NCI-H460 (cell line): ENCODE measurements at places on chromosomes 6 and 20.

- DNase-seq, result no peak
Measured at GRCh38 chr20:5413394-5413793, 96.6 kb upstream of the PROKR2 start.

- DNase-seq, result no peak
Measured at GRCh38 chr6:106446983-106447382, 86.5 kb downstream of the CRYBG1 start.

DNA sequence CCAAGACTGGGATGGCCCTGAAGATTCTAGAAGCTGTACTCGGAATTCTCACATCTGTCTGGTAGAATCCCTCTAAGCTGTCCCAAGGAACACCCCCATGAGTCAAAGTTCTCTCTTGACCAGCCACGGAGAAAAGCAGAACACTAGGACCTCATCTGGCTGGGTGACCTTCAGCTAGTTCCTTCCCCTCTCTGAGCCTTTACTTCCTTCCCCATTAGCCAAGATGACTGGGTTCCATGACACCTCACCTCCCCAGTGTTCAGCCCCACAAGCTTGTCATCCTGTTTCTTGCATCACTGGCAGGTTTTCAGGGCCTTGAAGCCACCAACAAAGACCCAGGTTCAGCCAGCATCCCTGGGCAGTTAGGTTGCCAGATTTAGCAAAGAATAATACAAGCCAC is 47.8 kb downstream of the MAFB start:
- no peak for DNase-seq

DNA sequence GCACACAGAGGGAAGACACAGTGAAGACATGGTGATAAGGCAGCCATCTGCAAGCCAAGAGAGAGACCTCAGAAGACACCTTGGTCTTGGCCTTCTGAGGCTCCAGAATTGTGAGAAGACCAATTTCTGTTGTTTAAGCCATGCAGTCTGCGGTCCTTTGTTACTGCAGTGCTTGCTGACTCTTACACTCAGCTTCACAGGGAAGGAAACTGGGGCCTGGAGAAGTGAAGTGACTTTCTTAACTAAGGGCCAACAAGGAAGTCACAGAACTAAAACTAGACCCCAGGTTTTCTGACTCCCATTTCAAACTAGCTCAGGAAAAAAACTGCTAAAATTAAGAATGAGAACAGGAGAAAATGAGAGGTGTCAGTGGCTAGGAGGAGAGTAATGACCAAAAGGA is 74.3 kb downstream of the TNFRSF21 start:
- DNase-seq, result no peak

DNA sequence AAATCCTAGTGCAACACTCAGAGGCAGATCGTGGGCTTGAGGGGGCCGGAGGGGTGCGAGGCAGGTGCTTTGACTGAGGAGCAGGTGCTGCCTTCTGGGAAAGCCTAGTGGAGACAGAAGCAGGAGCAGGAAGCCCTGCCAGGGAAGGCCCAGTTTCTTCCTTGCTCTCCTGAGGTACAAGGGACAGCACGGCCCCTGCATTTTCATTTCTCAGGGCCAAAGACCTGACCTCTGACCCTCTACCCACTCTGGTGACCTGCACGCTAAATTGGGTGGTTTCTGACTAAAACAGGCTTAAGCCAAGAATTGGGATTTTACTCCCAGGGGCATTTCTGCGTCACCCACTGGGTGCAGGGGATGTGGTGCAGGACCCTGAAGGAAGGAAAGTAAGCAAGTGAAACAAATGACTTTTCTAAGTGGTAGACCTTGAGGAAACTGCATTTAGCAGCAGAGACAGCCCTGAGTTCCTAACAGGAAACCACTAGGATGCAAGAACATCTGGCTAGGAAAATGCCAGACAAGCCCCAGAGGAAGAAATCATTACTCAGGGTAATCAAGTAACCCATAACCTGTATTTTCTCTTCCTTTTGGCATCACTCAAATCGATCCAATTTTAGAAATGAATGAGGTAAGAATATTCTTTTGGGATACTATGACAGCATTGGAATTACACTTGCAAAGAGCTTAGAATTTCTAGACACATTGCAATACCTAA is 141.7 kb downstream of the CD164 start:
- DNase-seq, result no peak

- no peak for DNase-seq
Measured at GRCh38 chr6:133951227-133951626, 1.8 kb upstream of the TBPL1 start.

GRCh38 chr6:5107341-5107740 is 22.2 kb downstream of the PPP1R3G start:
- DNase-seq, result no peak

DNA sequence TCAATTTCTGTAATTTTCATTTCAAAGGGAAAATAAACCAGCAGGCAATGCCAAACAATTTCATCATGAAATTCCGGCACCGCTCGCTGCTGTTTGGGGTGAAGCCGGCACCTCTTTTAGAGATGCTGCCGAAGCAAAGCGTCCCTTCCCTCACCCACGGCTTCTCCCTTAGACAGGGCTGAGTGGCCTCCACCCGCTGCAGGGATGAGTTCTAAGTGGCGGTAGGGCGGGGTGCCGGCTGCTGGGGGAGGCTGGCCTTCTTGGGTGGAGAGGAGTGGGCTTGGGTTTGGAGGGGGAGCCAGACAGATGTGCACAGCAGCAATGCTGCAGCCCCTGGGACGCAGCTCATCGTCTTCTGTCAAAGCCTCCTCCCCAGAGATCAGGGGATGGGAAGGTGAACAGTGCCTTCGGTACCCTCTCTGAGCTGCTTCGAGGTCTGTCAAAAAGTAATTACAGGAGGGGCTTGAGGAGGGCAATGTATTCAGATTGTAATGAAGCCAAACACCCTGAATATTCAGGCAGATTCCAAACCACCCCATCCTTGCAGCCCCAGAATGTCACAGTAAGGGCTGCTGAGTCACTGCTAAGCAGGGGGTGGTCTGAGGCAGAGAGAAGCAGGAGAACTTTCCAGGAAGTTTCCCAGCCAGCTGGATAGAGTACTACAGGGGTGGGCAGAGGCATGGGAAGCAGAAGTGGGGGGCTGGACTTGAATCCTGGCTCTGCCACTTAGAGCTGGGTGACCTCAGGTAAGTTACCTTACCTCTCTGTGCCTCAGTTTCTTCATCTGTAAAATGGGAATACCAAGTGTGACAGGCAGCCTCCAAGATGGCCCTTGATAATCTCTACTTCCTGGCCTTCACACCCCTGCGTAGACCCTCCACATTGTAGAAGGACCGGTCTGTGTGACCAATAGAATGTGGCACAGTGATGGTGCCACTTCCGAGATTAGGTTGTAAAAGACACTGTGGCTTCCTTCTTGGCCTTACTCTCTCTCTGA is 96.6 kb downstream of the SULF2 start:
- no peak for DNase-seq

DNA sequence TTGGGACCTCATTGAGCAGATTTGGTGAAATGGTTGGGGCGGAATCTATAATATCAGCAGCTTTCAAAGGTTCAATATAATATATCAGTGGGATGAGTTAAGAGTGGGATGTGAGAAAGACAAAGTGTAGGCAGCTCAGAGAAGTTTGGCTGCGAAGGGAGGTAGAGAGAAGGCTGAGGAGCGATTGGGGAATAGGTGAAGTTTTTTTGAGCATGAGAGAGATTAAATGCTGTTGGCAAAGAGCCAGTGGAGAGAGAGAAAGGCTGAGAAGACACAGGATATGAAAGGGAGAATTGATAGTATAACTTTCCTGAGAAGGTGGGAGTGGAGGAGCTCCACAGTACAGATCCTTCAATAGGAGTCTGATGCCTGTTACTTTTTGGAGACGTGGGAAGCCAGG is 12.1 kb upstream of the SERINC3 start:
- DNase-seq, result no peak

- no peak for DNase-seq
Measured at GRCh38 chr20:1499528-1500420, 8.6 kb upstream of the SIRPB2 start.

GRCh38 chr20:44429017-44429339 is 46.7 kb upstream of the TTPAL start:
- DNase-seq, result no peak
